Stimulated activated CD4-positive, alpha-beta T cell treated with anti-CD3 and anti-CD28 coated beads, Interleukin-15, amount 100 ng/mL, for 1 hour (primary cell): ENCODE measurements at places on chromosomes 7 and 10.
A peak's percentile ranks its signal among the peaks of the same experiment; 100 is the strongest.

DNA sequence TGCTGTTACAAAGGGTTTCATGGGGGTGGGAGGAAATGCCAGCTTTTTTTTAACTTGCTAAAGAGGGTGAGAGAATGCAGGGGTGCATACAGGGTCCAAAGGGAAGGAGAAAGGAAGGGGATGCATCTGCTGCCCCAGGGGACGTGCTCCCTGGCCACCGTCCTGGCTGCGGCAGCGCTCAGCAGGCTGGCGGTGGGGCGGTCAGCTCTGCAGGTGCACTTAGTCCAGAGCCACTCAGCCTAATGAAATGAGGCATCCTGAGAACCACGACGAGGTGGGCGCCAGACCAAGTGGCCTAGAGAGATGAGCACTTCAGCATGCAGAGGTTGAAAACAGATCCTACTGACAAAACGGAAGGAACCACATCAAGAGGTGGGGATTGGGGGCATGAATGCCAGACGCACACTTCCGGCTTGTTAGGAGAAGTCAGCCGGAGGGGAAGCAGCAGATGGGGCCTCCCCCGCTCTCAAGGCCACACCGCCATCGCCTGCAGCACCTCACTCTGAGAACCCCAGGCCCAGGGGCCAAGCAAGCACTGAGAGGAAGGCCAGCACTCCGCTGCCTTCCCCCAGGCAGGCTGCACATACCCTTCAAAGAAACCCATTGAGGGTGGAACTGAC, 94.5 kb downstream of the MAD1L1 start:
- DNase-seq, result no peak

- DNase-seq, result no peak
These were observed 148.4 kb upstream of the STEAP1 start for GRCh38 chr7:90005836-90006235.

- no peak for DNase-seq
These were observed 32.8 kb downstream of the CAMK1D start for GRCh38 chr10:12382157-12382548.

DNA sequence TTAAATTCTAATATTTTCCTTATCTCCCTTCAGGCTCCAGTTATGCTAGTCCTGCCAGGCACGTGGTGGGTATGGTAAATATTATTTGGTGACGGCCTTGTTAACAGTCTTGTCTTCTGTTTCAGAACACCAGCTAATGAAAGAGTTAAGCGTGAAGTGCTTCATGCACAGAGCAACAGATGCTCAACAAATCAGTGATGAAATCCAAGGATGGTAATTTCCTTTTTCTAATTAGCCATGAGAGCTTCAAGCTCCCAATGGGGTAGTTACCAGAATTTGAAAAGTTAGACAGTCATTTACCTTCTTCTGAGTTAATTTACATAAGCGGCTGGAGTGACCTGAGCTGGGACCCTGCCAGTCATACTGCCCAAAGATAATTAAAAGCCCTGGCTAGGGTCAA, 1.9 kb upstream of the OTUD1 start:
- no peak for DNase-seq

- peak; percentile 6 for DNase-seq
These were observed 445 bp upstream of the ATRNL1 start for GRCh38 chr10:115092555-115093285.

GRCh38 chr10:72263613-72264241, 10.0 kb upstream of the DDIT4 start:
- DNase-seq, result no peak

DNA sequence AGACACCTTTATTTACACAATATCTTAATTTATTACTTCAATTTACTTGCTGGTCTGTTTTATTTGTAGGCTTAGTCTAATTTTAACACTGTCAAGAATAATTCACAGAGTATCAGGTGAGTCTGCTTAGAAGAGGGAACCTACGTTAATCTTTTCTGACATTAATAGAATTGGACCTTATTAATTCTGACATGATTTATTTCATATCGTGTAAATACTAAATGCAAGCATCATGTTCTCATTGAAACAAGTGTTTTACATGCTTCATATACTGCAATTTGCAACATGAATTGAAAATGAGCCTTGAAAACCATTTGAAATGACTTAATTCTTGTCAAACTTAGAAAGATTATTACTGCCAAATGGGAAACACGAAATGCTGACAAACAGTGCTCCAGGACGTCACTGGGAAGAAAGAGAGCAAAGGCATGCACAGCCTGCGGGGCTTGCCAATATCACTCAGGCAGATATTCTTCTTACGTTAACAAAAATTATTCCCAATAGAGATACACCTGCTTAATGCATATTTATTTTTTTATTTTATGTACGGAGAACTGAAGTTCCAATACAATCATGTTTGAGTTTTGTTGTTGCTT, 282.0 kb upstream of the AKR1E2 start:
- DNase-seq, result no peak

DNA sequence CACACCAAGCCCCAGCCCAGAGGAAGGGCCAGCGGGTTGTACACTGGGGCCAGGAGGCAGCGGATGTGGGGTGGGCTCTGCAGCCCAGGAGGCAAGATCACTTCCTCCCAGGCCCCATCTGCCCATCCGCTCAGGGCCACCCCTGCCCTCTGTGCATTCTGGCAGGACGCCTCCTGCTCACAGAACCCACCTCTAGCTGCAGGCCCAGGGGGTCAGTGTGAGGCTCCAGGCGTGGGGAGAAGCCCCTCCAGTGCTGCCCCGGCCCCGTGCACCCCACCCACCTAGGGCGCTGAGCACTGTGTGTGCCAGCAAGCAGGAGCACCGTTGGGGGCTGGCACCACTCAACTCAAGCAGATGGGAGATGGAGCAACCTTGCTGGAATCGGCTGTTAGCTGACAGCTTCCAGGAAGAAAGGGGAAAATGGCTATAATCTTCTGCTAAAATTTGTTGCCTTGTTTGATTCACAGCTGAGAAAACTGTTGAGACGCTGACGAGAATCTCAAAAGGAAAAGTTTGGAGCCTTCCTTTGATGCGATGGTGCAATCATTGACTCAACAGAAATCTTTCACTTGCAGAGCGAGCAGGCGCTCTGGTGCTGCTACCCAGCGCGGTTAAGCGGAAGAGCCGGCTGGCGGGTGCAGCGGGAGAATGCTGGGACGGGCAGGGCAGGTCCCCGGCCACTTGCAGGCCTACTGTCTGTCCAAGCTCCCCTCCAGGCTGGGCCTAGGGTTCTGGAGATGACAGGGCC, 276.1 kb downstream of the ELFN1 start:
- DNase-seq, result no peak

DNA sequence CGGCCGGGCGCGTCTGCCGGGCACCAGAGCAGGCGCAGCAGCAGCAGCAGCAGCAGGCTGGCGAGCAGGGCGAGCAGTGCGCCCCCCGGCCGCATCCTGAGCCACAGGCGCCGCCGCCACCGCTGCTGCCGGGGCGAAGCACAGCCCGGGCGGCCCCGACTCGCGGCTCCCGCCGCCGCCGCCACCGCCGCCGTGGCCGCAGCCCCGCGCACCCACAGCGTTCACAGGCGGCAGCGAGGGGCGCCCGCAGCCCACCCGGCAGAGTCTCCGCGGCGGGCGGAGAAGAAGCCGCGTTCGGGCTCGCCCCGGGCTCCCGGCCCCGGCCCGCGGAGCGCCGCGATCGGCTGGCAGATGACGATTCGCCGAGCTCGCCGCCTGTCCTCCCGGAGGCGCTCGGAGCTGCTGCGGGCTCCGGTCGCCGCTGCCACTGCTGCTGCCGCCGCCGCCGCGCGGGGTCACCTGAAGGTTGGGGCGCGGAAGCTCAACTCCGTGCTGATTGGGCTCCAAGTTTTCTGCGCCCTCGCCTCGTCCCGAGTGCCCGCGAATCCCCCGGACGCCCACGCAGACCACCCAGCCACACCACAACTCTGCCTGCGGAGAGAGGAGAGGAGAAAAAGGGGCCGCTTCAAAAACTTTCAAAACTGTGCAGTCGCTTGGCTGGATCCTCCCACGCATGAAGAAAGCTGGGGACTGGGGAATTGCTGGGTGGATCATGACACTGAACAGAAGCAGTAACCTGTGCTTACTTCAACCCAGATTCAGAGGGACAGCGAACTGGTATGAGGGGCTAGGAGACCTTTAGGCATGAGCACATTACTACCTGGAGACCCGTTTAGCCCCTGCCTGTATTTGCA, at the start of gene ST8SIA6:
Gene ST8SIA6, minus strand, starts transcription at position 435 of the 854 bp plus-strand sequence. Its CDS starts 340 bp downstream, at position 95.
- DNase-seq, result peak; percentile 30

DNA sequence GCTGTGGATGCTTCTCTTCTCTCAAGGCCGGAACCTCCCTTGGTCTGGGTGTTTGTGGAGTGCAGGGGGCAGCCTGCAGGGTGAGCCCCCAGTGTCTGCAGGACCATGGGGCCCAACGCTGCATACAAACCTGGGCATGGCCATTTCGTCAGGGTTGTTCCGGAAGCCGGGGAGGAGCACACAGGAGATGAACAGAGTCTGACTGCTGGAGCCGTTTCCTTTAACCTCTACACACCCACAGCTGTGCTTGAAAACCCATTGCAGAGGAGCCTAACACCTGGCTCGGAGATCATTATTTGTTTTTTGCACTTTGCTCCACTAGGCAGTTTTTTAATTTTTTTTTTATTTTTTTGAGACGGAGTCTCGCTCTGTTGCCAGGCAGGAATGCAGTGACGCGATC, 167.6 kb upstream of the INSYN2A start:
- no peak for DNase-seq

DNA sequence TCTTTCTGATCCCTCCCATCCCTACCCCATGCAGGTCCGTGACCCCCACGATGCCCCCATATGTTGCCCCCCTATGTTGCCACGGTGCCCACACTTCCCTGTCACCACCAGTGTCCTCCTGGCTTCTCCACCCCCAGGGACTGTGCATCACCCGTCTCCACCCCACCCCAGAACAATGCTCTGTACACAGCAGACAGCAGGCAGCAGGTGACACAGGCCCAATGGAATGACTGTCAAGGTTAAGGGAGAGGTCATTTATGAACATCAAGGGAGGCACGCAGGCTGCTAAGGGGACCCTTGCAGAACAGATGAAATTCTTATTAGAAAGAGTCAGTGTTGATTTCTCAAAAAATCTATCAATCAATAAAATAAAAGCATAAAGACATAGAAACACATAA, 71.5 kb downstream of the PARP12 start:
- DNase-seq, result no peak

- DNase-seq, result no peak
These were observed 3.1 kb downstream of the CD36 start for GRCh38 chr7:80641548-80641947.

- DNase-seq, result no peak
These were observed 73.0 kb downstream of the PLXDC2 start for GRCh38 chr10:19889256-19889655.

DNA sequence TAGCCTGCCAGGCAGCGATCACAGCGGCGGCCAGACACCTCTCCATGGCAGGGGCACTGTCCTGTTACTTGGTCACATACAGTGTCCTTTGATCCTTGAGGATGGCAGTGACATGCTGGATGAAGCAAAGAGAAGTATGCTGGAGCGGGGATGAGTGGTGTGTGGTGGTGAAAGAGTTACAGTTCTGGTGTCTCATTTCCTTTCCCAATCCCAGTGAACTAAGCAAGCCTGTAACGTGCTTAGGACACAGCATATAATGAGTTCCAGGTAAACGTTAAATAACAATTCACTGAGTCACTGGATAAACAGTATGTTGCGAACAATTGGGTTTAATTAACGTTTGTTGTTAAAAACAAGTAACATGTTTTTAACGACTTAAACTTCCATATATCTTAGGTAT, 63.5 kb upstream of the LAMB1 start:
- no peak for DNase-seq

DNA sequence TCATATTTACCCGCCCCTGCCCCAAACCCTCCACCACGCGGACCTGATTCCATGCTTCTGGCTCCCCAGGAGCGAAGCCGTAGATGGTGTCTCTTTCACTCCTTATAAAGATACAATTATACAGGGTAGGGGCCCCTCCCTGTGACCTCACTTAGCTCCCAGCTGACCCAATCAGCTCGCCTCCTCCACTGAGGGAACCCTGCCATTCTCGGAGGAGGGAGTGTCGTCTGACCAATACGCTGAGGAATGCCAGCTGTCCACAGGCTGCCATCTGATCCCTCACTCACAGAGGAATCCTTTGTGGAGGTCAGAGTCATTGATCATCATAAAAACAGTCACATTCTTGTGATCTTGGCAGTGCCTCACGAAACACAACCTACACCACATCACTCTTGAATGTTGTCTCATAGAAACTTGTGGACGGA, 67.5 kb upstream of the INSIG1 start:
- no peak for DNase-seq

- no peak for DNase-seq
These were observed 1.3 kb upstream of the ZCCHC24 start for GRCh38 chr10:79446758-79447084.

- no peak for DNase-seq
These were observed 49.6 kb upstream of the GPR158 start for GRCh38 chr10:25125201-25125611.

DNA sequence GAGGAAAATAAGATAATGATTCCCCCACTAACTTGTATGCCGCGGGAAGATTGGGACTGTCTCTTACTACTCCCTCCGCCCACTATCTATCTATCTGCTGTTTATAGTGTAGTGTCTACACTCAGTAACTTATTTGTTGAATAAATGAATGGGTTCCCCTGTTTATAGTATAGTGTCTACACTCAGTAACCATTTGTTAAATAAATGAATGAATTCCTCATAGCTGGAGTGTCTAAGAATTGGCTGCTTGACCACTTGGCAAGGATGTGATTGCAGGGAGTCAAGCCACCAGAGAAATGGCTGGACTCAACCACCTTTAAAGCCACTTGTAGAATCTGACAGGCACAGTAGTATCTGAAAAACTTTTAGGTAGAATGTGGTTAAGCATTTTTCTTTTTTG, 147.1 kb downstream of the TRIL start:
- no peak for DNase-seq

DNA sequence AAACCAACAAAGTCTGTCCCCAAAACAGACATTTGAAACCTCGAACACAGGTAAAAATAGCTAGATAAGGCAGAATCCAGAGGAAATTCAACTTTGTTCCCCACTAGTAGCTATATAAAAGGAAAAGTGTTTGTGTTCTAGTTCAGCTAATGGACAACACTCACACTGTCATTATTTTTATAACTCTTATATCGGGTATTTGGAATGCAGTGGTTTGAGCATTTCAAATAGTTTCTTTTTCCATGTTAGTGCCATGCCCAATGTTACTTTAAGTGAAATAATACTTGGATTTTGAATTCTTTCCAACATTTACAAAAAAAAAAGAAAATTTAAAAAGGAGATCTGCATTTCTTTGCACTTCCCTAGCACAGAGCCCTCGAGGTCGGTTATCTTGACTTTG, 213.6 kb downstream of the DOCK4 start:
- DNase-seq, result no peak
